G401 (cell line): ENCODE measurements at places on chromosomes 6 and 20.

GRCh38 chr6:83536034-83536646 is 23.8 kb downstream of the PRSS35 start:
- no peak for DNase-seq

DNA sequence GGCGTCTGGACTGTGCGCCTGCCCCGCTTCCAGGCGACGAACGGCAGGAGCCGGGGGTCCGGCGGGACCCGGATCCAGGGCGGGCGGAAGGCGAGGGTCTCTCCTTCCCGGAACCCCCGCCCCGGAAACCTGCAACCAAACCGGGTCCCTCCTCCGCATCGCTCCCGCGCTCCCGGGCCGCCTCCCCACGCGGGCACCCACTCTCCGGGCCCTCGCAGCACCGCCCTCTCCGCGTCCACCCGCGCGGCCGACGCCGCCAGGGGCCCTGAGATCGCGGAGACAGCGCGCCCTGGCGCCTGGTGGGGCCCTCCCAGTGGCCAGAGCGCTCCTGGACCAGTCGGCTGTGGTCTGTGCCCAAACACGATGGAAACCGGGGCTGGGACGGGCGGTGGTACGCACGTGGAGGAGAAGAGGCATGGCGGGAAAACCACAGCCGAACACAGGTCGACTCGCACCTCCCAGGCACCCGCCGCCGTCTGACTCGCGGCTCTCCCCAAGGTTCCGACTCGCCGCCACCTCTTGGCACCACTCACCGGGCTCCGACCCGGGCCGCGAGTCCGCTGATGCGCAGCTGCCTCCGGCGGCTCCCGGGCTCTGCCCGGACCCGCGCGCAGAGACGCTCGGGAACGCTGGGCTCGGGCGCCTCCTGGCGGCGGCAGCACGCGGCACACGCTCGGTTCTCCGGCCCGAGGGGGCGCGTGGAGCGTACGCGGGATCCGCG is 7.9 kb downstream of the NKX2-2 start:
- DNase-seq, result no peak

DNA sequence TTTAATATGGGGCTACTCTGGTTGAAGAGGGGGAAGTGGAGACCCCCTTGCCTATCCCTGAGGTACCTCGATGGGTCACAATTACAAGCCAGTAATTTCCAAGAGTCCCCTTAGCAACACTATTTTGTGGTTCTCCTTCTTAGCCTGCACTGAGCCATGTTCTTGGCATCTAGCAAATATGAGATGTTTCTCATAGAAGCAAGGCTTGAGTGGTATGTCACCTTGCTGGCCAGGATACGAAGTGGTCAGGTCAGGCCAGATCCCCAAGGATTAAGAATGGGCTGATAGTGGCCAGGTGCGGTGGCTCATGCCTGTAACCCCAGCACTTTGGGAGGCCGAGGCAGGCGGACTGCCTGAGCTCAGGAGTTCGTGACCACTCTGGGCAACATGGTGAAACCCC is 2.1 kb upstream of the GHRH start:
- DNase-seq, result no peak

DNA sequence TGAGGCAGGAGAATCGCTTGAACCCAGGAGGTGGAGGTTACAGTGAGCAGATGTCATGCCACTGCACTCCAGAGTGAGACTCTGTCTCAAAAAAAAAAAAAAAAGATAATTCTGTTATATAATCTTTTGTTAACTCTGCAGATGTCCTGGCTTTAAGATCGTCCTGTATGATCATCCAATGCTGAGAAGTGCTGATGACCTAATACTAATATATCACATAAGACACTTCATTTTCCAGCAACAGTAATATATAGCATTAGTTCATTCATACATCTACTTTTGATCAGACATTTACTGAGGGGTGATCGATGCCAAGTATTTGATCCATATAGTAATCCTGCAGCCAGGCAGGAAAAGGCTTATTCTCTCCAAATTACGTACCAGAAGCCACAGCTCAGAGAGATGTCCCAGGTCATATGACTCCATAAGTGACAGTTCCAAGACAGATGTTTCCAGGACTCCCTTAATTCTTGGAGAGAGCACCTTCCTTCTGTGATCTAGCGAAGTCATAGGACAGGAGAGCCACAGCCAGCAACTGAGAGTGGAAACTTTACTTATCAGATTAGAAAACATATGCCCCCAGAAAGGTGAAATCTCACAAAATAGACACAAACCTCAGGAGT is 60.7 kb downstream of the SHLD1 start:
- no peak for DNase-seq

DNA sequence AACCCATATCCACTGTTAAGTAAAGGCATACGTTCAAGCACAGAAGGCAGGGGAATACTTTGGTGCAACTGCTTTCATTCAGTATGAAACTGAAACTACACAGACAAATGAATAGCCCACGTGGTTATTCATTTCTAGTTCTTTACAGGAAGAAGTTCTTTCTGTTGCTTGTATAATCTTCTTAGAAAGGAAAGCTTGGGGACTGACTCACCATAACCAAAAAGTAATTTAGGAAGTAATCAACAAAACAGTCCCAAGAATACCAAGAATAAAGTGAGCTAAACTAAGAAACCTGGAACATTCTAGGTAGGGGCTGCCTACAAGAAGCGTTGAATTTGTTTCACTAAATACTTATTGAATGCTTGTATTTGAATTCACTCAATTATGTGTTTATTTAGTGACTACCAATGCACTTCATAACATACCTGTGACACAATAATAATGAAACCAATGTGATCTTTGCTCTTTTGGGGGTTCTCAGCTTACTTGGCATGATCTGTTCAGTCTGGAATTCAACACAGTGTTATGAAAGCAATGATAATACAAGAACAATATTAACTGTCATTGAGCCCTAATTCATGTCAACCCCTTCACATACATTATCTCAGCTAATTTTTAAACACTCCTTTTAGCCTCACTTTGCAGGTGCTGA is 25.1 kb upstream of the KIAA0408 start:
- no peak for DNase-seq

- DNase-seq, result no peak
Observed at GRCh38 chr20:32586291-32586690, 1.2 kb upstream of the NOL4L start.

DNA sequence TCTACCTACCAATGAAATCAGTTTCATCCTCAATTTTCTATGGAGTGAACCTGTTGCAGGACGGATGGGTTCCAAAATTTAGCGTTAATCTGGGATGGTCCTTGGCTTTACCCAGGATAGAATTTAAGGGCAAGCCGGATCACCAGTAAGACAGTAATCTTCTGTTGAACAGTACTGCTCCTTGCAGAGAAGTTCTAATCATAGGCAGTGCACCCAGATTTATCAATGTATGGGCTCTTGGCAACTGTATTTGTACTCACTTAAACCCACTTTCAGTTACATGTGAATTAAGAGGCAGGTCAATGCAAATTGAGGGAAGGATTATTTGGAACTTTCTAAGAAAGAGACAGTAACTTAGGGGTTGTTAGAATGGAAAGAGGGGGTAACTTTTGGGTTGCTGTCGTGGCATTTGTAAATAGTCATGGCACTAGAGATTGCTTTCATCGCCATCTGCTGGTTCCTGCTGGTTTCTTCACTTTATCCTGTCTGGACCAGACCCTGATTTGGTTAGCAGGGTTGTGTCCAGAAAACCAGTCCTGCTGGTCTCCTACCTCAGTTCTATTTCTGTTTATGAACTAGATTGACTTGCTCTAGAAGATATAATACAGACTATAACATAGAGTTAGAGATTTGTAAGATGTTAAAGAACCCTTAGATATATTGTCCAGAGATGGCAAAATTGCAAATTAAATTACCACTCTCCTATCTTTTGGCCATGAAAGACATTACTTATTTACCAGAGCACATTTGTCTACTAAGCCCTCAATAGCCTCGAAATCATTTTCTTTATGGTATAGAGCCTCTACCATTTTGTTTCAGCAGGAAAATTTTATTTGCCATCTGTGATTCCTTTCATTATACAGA is 646.3 kb downstream of the UTRN start:
- no peak for DNase-seq

DNA sequence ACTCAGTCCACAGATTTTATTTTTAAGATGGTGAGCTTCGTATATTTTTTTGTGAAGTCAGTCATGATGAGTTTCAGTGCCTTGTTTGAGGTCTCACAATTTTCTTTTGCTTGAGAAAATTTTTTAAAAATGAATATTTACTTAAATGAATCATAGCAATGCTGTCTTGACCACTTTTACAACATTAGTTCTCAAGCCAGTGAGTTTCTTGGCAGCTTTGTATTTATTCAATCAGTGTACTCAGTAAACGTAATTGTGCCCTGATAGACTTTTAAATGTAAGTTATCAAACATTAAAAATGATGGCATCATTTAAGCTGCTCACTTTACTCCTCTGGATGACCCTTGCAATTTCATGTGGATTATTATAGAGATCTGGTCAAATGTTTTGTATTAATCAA is 261.4 kb downstream of the KHDC1L start:
- no peak for DNase-seq

- no peak for DNase-seq
Observed at GRCh38 chr6:125948455-125948854, 8.1 kb upstream of the HINT3 start.

GRCh38 chr6:155201461-155202226 is 62.2 kb upstream of the CLDN20 start:
- DNase-seq, result no peak

- DNase-seq, result peak; percentile 77
Observed at GRCh38 chr6:43455531-43456428, at the start of gene DLK2. Gene DLK2 (minus strand): TSS chr6:43455548. CDS start chr6:43454825, 723 bp downstream.

GRCh38 chr6:18491308-18492045 is 104.3 kb downstream of the RNF144B start:
- DNase-seq, result no peak

GRCh38 chr20:19673575-19673974 is 84.5 kb upstream of the RIN2 start:
- DNase-seq, result no peak

DNA sequence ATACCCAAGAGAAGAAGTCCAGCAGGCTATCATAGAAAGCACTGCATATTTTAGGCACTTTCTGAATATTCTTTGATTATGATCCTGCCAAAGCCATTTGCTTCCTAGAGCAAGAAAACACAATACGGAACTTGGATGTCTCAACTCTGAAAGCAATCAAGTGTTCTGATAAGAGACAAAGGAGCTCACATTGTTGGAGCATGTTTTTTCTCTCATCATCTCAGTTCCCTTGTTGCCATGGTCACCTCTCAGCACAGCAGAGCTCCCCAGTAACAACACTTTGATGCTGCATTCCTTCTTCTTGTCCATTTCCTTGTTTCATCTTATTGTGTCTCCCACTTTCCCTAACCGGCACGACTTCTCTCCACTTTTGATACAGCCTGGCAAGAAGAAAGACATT is 168.7 kb upstream of the FUT9 start:
- DNase-seq, result no peak

GRCh38 chr20:24766826-24767622 is 182.0 kb upstream of the CST7 start:
- DNase-seq, result no peak

GRCh38 chr6:127539272-127539671 is 20.1 kb upstream of the MTCL3 start:
- DNase-seq, result peak; percentile 35

DNA sequence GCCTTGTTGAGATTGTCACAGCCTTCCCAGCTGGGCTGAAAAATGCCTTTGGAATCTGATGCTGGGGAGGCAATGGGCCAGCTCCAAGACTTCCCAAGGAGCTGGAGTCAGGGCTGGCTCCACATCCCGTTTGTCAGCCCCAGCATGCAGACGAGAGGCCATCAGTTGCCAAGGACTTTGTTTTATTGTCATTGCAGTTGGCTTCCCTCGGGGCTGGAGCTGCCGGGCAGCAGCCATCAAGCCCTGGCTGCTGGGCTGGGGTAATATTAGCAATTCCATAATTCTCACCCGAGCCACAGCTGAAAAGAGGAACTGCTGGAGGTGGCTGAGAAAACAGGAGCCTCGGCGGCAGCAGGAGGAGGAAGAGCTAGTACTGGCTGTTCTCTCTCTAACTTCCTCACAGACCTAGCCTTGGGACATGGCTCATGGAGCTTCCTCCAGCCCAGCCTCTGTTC is 182.5 kb downstream of the CDC5L start:
- peak; percentile 31 for DNase-seq

DNA sequence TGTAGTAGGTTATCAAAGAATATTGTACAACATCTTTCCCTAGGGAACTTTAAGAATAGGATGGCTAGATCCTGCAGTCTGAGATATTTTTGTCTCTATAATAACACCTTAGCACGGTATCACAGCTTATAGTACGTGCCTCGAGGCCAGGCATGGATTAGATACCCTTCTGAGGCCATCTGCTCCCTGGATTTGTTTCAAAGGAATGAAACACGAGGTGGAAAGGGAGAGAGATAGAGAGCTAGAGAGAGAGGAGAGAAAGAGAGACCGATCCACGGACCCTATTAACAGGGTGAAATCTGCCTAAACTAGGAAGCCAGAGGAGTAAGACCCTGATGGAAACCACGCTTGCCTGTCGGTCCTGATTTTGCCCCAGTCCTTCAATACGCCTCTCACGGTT is 92.5 kb downstream of the CD83 start:
- peak; percentile 86 for DNase-seq

- DNase-seq, result no peak
Observed at GRCh38 chr6:167094436-167094819, 28.5 kb upstream of the CCR6 start.

DNA sequence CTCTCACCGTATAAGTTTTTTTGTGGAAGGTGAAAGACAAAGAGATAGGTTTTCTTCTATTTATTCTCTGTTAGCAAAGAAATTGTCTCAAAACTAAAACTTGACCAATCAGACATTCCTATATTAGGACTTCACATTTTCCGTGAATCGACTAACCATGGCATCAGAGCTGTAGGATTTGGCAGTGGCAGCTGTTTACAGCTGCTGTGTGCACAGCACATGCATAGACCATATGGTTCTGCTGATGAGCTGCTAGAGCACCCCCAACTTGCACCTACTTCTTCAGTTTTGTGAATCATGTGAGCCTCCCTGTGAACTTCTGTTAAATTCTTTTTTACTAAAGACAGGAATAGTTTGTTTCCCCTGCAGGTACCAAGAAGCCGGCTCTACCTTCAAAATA is 157.9 kb downstream of the RFX6 start:
- DNase-seq, result no peak

DNA sequence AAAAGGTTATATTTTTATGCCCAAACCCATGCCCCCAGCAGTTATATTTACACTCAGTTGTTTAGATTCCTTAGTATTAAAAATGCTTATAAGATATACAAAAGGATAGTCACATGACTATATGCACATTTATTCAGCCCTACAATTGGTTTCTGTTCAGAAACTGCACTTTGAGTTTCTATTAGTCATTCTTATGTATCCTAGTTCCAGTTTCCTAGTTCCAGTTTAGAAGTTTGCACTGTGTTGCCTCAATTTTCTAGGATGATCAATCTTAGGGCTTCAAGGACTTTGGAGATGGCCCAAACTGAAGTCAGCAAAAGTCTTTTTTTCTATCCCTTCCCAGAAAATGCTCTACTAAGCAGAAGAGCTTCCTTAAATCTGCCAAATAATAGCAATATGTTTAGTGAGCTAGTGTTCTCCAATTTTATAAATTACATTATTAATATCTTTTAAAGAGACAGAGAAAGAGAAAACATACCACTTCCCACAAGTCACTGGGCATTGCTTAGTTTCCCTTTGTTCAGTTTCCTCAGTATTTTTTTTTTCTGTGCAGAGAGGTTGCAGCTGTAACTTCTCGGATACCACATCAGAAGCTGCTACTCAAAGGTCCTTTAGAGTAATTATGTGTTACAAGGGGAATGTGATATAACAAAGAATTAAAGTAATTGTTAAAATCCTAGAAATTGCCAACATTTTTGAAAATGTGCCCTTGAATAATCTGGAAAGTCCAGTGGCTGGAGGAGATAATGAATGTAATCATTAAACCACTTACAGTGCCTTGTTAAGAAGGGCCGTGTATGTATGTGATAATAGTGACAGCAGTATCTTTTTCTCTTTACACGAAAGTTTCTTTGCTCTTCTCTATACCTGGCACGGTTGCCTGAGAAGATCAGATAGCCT is 138.8 kb downstream of the KHDRBS2 start:
- no peak for DNase-seq
